Fibroblast of skin of left quadriceps (primary cell): ENCODE measurements at places on chromosomes 2 and 18.

GRCh38 chr2:72092111-72092510, 55.6 kb downstream of the CYP26B1 start:
- no peak for DNase-seq

DNA sequence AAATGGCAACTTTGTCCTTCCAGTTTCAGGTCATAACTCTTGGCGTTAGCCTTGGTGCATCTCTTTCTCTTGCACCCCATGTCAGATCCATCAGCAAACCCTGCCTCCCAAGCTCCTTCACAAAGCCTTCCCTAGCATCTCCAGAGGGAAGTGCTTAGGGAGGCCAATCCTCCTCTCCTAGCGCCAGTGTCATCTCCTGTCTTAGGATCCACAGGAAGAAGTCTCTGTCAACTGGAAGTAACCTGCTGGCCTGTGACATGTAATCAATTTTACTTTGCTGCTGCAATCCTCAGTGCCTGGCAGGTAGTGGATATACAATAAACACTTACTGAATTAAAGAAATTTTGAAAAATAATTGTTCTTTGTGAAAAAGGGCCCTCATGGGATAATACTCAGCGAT, 7.9 kb upstream of the DNPEP start:
- no peak for DNase-seq

DNA sequence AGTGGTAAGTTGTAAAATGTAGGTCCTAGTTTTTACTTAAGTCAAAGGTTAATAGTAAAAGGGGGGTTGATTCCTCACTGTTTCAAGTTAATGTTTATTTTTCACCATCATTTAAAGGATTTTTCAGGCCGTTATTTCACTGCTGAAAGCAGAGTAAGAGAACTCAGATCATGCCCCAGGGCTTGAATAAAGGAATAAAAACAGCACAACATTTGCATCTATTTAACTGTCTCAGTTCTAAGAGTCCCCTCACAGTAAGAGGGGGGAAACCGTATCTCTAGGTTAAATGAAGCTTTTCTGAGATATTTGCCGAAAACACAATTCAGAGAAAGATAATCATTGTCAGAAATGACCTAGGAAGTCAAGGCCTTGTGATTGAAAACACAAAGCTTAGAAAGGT, 138.2 kb upstream of the KCTD1 start:
- no peak for DNase-seq

DNA sequence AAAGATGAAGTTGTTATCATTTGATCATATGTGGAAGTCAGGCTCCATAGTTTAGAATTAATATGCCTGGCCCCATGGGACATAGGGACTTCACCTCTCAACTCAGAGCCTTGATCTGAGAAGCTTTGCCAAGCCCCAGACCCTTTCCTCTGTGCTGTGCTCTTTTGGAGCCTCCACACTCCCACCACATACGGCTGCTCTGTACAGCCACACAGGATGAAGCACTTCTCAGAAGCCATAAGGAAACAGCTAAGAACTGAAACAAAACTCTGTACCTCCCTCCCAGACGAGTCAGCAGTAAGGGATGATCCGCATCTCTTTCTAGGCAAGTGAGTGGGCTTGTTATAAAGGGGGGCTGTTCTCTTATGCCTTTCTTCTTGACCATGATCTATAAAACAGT, 66.5 kb downstream of the CAB39 start:
- no peak for DNase-seq

GRCh38 chr2:119940856-119941255, 72.0 kb upstream of the EPB41L5 start:
- DNase-seq, result no peak

- no peak for DNase-seq
These were observed 141.4 kb downstream of the SMAD7 start for GRCh38 chr18:48809365-48809764.
